ENCODE measurements at places on chromosomes 5 and 9.
A peak's percentile ranks its signal among the peaks of the same experiment; 100 is the strongest.

GRCh38 chr5:40665635-40666298 lies 13.9 kb upstream of the PTGER4 start:
- DNase-seq = no peak

DNA sequence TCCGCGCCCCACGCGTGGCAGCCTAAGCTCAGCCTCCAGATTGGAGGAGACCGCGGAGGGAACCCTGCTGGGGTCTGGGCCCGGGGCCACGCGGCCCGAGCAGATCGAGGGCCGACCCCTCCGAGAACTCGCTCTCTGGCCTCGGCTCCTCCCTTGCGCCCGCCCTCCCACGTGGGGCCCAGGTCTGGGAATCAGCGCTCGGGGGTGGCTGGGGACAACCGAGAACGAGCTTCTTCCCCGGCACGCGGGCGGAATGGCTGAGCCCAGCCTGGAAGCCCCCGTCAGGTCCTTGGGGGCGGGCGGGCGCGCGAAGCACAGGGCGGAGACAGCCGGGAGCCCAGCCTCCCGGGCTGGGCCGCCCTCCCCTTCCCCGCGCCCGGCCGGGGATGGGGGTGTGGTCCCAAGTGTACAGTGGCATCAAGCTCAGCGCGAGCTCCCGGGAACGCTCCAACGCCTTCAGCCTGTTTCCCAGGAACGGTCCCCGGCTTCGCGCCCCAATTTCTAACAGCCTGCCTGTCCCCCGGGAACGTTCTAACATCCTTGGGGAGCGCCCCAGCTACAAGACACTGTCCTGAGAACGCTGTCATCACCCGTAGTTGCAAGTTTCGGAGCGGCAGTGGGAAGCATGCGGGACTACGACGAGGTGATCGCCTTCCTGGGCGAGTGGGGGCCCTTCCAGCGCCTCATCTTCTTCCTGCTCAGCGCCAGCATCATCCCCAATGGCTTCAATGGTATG lies at the start of gene SLC22A4:
Gene SLC22A4, plus strand, starts transcription at position 403 of the 736 bp plus-strand sequence. Its CDS starts 223 bp downstream, at position 626.
- peak; percentile 74 for DNase-seq

DNA sequence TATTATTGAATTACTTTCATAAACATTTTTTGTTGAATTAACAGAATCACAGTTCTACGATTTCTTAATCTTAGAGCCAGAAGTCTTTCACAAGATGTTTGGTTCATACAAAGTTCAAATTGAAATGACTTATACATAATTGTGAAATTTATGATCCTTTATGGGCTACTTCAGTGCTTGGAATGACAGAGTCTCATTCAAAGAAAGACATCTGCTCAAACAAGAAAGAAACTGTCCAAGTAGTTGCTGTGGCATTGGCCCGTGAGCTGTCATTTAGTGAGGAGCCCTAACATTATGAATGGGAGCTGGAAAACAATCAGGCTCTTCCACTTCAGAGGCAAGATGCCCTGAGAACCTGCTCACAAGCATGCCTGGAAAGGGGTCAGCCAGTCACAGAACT lies 63.4 kb downstream of the AUH start:
- no peak for DNase-seq

GRCh38 chr5:168261227-168261571 lies 30.2 kb upstream of the WWC1 start:
- no peak for DNase-seq

DNA sequence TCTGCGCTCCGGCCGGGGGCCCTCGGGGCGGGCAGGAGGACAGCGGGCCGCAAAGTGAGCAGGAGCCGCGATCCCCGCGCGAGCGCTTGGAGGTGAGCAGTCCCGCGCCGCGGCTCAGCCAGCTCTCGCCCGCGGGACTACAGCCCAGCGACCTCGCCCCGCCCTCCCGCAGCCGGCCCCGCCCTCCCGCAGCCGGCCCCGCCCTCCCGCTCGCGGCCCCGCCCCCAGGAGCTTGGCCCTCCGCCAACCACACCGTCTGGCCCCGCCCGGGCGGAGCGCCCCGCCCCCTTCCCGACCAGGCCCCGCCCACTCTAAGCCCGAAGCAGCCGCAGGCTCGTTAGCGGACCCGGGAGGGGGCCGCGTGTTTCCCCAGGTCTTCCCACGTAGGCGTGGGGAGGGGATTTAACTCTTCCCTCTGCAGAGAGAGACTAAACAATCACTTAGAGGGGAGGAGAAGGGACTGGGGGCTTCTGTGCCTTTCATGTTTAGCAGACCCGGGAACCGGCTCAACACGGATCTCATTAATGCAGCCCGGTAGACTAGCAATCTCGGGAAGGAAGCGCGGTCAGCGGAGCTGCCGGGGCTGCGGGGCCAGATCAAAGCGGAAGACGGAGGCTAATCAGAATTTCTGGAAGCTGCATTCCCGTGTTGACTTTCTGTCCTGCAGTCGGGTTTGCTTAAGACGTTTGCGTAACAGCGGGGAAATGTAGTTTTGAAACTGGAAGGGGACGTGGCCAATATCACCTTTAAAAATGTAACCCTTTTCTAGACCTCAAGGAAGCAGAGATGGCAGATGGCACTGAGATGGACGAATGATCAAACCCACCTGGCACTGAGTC lies at the start of gene MYO10:
Gene MYO10, minus strand, starts transcription at position 139 of the 839 bp plus-strand sequence. CDS start 480 bp downstream, outside the sequence.
- no peak for DNase-seq

- DNase-seq = no peak
Observed at GRCh38 chr9:130886981-130887380, 9.6 kb downstream of the QRFP start.

Data from stimulated activated CD8-positive, alpha-beta memory T cell treated with anti-CD3 and anti-CD28 coated beads, Interleukin-4, amount 100 ng/mL, for 4 hours (primary cell).